ENCODE measurements at places on chromosomes 13 and 19.

- DNase-seq = no peak
Measured at GRCh38 chr19:30629086-30629485, 256.9 kb downstream of the ZNF536 start.

DNA sequence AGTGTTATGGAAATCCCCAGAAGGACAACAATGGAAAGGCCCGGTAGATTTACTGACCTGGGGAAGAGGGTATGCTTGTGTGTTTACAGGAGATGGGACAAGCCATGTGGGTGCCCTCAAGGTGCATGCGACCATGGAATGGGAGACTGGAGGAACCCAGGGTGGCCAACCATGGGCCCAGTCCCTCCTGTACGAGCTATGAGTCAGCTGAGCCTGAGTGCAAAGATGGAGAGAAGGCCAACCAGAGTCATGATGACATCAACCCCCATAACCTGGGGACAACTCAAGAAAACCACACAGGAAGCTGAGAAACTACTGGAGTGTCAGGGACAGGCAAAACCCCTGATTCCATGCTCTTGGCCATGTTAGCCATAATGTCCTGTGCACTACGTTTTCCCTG, 7.8 kb downstream of the ZNF350 start:
- DNase-seq = no peak

DNA sequence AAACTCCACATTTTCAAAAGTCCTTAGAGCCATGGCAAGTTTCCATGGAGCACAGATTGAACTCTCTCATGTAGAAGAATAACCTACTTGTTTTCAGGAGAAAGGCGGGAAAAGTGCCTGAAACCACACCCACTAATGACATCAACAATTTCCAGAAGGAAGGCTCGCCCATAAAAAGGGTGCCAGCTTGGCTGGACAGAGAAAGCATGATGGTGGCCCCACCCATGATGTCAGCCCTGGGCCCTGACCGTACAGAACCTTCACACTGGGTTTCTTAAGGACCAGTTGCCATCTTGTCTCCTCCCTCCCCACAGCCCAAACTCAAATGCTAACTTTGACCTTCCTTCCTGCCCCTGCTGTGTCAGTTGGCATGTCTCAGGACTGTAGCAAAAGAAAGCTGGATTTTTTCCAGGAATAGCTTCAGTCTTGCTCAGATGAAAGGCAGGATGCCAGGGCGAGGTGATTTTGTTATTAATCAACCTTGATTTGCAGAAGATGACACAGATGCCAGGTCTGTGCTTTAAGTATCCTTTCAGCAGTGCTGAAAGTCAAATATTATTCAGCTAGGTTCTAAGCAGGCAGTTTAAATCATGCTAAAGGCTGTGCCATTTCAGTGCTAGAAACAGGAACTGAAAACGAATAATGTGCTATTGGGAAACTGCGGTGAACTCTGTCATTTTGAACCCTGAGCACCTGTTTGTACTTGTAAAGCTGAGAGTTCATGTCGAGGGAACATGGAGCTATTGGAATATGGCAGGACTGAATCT, 89.5 kb upstream of the RFC3 start:
- no peak for DNase-seq

DNA sequence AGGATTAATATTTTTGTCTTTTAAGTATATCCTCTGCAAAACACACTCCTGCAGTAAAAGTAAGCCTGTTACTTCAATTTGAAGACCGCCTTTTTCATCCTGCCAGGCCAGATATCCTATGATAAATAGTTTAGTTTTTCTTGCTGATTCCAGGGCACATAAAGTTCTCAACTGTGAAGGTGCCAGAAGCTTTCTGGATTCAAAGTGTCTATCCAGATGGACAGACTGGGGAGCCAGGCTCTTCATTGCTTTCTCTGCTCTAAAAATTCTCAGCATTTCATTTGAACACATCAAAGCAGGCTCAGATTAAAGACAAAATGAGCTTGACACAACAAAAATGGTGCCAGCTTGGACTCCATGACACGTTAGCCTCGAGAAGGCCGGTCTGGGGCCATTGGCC, 53.6 kb upstream of the UBL3 start:
- no peak for DNase-seq

- DNase-seq = no peak
Measured at GRCh38 chr19:51076631-51077213, 6.0 kb downstream of the KLK14 start.

- no peak for DNase-seq
Measured at GRCh38 chr13:33235564-33235963, 50.0 kb downstream of the STARD13 start.

GRCh38 chr19:48484247-48484893, 15.2 kb downstream of the CYTH2 start:
- DNase-seq = no peak

- no peak for DNase-seq
Measured at GRCh38 chr19:4081441-4082129, 14.9 kb upstream of the ZBTB7A start.

GRCh38 chr13:86922936-86923335, 748.2 kb upstream of the SLITRK5 start:
- DNase-seq = no peak

DNA sequence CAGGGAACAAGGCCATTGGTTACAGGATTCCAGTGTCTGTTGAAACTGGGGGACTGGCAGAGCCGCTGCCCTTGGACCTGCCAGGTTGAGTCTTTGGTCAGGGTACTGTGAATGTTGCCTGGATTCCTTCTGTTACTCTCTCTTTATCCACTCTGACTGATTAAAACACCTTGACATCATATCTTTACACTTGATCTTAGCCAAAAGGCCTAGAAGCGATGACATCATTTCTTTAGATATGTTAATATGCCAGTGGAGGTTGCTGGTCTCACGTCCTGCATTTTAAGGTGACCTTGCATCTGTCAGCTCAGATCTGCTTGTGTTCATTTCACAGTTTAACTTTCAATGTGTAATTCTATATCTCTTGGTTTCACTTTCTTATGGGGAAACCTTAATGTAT, 9.2 kb downstream of the GPATCH1 start:
- DNase-seq = no peak

DNA sequence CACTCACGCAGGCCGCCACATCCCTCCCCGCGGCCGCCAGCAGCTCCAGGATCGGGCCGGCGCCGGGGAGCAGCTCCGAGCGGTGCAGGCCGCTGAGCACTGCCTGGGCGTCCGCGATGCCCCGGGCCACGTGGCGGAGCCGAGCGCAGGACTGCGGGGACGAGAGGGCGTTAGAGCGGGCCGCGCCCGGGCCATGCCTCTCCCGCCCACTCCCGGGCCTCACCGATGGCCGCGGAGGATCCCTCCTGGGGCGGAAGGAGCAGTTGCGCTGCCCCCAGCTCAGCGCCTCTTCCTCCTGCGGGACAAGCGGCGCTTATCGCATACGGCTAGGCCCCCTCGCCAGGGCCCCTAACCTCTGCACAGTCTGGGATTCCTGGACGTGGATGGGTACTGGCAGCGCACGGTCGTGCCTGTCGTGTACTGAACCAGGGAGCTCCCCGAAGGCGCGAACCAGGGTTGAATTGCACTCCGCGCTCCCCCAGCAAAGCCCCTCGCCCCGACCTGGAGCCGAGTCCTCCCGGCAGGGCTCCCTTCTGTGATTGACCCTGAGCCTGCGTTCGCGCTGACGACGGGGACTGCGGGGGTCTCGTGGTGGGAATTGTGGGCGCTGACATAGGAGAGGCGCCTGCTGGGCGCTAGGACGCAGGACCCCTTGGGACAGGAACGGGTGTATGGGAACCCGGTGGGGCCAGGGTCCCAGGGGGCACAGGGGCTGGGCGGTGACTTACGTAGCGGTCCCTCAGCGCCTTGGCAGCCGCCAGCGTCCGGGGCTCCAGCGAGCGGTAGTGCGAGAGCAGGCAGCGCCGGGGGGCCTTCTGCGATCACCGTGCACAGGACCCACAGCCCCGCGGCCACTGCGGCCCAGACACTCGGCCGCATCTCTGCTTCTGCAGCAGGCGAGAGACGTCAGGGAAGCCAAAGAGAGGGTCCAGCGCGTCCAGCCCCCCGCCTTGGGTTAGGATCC, 673 bp downstream of the IFNL4 start:
- DNase-seq = no peak

GRCh38 chr13:33676045-33676989, 141.6 kb upstream of the RFC3 start:
- peak; percentile 73 for DNase-seq

DNA sequence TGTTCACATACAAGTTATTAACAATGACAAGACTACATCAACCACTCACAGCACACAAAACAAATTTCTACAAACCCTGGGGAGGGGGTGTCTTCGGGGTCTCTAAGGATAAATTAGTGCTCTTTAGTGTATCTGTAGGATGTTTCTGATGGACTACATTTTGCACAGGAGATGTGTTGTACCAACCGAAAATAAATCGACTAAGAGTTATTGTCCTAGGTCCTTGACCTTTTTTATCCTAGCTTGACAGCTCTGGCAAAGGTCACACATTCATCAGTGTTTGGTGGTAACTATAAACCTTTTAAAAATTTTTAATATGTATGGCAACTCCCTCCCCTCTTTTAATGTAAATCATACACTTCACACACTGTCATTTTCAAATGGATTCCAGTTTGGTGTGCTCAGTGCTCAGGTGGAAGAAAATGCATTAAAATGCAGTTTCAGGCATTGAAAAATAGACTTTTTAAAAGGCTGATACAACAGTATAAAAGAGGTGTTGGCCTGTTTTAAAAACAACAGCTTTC, 7.7 kb downstream of the ZIC5 start:
- DNase-seq = no peak

DNA sequence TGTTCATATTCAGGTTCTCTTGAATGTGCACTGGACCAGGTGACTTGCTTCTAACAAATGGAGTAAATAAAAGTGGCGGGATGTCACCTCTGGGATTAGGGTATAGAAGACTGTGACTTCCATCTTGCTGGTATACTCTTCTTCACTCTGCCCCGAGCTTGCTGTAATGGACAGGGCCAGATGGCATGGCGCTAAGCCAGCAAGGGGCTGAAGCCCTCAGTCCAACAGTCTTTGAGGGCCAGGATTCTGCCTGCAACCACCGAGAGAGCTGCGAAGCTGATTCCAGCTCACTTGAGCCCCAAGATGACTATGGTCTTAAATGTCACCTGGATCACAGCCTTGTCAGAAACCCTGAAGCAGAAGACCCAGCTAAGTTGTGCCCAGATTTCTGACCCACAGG, 600.0 kb downstream of the FGF9 start:
- DNase-seq = no peak

- no peak for DNase-seq
Measured at GRCh38 chr19:55454787-55455243, 6.6 kb downstream of the ISOC2 start.

GRCh38 chr19:13833330-13834243, 38.3 kb downstream of the ZSWIM4 start:
- DNase-seq = peak; percentile 83
